Spinal cord (tissue), 10 donors: ENCODE measurements at places on chromosomes 6 and 20.

- DNase-seq, result no peak
Observed at GRCh38 chr20:21509079-21509596, 4.7 kb downstream of the NKX2-2 start.

- no peak for DNase-seq
Observed at GRCh38 chr6:81088145-81088544, 664.3 kb downstream of the TENT5A start.

DNA sequence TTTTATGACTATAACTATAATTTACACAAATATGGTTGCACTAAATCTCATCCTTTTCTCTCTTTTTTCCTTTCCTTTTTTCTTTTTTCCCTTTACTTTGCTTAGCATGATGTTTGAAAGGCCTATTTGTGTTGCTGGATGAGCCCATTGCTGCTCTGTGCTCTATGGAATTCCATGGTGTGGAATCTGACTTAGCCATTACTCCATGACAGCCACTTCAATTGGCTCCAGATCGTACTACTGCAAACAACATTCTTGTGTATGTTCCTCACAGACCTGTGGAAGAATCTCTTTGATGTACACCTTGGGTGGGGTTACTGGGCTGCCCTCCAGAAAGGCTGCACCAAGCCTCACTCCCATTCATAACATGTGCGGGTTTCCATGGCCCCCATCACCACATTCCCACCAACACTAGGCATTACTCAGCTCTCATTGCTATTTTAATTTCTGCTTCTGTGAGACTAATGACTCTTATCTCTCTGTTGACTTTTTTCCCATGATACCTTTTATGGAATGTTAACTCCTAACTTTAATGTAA, 979.0 kb downstream of the KIF16B start:
- no peak for DNase-seq

GRCh38 chr6:34696189-34696738, 303 bp downstream of the ILRUN start:
- DNase-seq, result no peak

DNA sequence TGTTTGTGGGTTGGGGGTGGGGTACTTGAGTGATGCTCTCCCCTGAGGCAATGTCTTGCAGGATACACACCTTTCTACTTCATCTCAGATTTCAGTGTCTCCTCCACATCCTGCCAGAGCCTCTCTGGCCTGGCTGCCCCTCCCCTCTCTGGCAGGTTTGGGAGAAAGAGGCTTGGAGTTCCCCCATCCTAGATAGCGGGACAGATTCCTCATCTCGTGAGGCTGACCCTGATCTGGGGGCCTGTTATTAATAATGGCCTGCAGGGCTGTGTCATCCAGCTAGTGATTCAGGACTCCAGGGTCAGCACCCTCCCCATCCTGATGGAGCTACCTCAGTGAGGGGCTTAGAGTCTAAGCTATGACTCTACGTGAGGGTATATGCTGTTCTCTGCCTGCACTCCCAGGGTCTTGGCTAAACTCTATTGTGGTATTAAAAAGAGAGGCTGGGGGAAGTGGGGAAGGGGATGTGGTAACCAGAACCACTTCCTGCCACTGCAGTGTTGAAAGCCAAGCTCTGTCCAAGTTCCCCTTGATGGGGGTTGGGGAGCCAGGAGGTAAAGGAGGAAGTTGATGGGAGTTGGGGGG, 3.7 kb upstream of the MMP9 start:
- DNase-seq, result no peak

DNA sequence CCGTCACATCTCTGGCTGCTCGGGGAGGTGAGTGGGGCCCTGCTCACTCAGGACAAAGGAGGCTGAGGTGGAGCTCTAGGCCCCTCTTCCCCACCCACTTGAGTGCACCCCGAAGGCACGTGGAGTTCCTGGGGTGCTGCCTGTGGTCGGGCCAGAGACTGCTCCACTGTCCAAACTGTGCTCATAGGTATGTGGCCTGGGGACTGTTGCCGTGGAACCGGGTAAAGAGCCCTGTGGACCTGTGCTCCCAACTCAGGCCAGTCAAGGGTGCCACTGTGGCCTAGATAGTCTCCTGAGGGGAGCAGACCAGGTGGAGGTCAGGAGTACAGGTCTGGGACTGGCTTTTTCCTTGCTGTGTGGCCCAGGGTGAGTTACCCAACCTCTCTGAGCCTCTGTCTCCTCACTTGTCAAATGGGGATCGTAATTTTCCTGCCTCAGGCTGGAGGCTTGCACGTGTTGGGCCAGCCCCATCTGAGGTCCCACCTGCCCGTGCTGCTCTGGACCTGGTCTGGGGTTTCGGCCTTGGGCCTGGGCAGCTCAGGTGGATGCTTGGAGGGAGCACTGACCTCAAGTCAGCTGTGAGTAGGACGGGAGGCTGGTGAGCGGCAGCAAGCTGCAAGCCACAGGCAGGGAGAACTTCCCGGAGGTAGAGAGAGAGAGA, 12.4 kb upstream of the NPBWR2 start:
- DNase-seq, result no peak

GRCh38 chr6:53704700-53705099, 39.1 kb upstream of the KLHL31 start:
- DNase-seq, result no peak

DNA sequence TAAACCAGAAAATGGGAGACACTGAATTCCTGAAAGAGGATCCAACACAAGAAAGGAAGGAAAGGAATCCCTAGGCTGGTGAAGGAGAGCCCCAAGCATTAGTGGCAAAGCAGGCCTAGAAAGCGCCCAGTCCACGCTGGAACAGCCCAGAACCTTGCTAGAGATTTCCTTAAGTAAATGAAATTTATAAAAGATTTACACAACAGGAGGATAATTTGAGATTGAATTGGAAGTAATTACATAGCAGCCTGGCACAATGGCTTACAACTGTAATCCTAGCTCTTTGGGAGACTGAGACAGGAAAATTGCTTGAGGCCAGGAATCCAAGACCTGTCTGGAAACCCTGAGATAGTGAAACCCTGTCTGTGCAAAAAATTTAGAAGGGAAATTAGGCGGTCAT, 26.8 kb upstream of the C20orf144 start:
- DNase-seq, result no peak

GRCh38 chr20:48120120-48120519, 334.8 kb upstream of the SULF2 start:
- no peak for DNase-seq

DNA sequence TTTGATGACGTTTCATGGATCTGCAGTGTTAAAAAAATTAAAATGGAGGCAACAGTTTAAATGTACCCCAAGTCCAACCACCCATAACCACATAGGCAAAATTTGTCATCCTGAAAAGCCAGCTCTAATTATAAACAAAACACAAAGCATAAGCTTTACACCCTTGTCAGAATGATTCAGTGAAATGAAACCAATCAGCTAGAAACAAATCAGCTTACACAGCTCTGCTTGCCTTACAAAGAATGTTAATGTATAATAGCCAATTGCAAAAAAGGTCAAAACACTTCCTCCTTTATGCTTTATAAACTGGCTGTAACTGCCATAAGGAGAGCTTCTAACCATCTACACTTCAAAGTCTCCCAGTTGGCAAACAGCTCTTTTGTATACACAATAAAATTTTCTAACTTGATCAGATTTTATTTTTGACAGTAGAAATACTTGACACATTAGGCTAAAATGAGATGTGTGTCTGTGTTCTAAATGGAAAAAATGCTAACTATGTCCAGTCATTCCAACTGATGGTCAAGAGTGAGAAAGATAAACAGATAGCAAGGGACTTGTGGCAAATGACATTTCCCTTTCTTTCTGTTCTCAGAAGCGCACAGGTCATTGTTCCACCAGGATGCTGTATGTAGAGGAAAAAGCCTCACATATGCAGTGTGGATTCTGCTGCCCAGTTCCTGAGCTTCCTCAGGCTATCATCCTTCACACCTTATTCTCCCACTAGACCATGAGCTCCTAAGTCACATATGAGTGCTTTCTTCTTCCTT, 344.3 kb upstream of the ID4 start:
- DNase-seq, result no peak

DNA sequence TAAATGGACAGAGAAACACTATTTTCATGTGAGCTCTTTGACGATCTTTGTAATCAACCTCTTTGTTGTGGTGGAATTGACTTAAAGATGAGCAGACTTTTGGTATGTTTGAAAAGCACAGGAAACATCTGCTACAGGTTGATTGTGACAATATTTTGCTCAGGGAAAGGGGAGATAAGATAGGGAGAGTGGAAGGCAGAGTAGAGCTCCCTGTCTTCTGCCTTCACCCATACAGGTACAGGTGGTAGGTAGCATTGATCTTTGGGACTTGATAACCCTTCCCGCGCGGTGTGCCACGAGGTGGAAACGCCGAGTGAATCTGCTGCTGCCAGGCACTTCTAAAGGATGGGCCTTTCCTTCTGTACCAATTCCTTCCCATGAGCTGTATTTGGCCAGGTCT, 183.6 kb downstream of the UTRN start:
- no peak for DNase-seq

- no peak for DNase-seq
Observed at GRCh38 chr20:22985239-22985778, 49.8 kb upstream of the SSTR4 start.

- DNase-seq, result no peak
Observed at GRCh38 chr20:24444526-24445190, 24.8 kb upstream of the SYNDIG1 start.

DNA sequence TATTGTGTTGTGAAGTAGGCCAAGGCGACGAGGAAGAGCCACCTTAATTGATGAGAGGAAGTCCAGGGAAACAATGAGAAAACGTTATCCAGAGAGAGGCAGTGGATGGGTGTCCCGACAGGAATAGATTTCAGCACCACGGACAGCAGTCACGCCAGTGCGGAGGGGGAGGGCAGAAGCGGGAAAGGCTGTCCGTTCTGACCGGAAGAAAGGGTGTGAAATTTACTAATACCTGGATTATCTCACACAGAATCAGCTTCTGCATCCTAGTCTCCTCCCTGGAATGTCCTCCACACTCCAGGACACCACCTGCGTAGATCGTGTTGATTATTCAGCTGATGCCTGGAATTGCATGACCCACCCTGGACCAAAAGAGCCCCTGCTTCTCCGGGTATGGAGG, 7.4 kb upstream of the BPIFA3 start:
- DNase-seq, result peak; percentile 54

GRCh38 chr6:116307001-116307400, 27.3 kb upstream of the TSPYL1 start:
- no peak for DNase-seq

DNA sequence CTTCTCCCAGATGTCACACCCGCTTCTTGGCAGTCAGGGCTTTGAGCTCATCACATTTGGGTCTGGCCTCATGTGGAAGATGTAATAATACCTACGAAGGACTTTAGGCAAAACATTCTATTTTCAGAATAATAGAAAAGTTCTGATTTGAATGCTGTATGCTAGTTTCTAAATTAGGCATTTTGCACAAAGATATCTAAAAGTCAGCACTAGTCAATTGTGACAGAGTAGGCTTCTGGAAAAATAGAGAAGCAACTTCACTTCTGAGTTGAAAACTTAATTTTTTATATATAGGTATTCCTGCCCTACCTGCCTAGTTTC, 38.3 kb upstream of the CD2AP start:
- no peak for DNase-seq

DNA sequence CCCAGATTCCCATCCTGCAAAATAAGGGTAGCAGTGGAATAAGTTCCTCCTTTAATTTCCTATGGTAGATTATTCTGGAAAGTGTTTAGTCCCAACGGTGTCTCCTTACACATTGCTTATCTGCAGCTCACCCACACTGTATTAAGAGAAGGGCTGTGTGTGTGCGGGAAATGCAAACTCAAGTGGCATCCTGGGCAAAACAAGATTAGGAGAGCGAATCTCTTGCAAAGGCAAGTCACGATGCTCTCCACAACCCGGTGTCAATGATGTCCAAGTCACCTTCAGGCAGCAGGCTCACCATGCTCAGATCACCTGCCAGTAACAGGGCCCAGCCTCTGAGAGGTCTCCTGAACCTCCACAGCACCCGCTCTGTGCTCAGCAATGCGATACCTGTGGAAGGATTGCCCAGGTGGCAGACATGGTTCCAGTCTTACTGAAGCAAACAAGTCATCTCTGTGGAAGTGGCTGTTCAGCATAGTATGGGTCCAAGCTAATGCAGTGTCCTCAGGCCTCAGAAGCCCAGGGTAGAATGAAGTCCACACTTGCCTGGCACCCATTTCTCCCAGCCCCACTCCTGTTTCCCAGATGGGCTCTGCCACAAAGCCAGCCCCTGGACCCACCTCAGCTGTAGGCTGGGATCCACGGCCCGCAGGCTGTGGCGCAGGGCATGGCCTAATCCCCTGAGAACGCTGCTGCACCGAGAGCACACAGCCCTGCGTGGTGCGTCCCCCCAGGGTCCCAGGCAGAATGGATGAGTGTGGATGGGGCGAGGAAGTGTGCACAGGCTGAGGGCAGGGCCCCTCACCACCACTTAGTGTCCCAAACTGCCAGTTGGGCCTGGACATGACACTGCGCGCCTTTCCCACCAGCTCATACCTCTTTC, 101.2 kb downstream of the PXDC1 start:
- DNase-seq, result no peak

DNA sequence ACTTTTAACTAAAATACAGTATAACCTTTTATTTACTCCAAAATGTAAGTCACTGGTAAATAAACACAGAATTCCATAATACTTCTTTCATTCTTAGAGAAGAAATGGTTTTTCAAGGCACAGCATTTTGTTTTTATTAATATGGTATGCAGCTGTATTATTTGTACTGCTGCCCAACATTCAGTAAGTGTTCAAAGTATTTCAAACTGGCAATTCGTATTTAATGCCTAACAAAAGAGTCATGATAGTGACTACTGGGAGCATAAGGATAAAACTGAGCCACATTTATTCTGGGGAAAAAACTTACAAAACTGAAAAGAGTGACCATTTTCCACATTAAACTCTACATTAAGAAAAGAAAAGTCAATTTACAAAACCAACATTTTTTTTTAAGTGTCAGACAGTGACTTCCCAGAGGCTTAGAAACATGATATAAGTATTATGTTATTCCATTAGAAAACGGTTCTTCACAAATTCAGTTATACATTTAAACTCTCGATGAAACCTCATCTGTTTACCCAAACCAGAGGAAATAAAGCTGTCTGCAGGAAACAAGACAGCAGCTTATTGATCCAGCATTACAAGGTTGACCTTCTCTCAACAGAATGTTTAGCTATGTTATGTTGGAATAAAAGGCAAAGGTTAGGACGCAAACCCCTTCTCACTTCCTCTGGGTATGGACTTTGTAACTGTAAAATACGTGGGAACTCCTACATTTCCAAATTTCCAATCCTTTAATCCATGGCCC, 24.3 kb downstream of the EPB41L2 start:
- no peak for DNase-seq

- DNase-seq, result no peak
Observed at GRCh38 chr6:149840345-149841075, 23.6 kb downstream of the LRP11 start.

DNA sequence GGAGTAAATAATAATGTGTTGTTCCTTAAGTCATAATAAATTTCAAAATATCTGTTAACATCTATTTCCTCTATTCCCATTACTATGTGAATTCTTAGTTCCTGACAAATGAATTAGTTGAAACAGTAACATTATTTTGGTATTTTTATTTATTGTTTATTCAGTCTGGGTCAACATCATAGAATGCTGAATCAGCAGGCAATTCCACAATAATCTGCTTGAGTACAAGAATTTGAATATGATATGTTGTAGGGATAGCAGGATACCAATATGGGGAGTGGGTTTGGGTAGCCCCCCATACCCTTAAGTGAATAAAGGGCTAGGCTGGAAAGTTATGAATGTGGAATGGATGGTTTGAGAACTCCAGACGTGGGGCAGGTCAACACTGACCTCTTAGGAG, 373.2 kb upstream of the CHD6 start:
- DNase-seq, result no peak
